ENCODE measurements at places on chromosomes 5 and 9.
A peak's percentile ranks its signal among the peaks of the same experiment; 100 is the strongest.

GRCh38 chr5:95919658-95920057, 42.0 kb downstream of the ELL2 start:
- no peak for DNase-seq

DNA sequence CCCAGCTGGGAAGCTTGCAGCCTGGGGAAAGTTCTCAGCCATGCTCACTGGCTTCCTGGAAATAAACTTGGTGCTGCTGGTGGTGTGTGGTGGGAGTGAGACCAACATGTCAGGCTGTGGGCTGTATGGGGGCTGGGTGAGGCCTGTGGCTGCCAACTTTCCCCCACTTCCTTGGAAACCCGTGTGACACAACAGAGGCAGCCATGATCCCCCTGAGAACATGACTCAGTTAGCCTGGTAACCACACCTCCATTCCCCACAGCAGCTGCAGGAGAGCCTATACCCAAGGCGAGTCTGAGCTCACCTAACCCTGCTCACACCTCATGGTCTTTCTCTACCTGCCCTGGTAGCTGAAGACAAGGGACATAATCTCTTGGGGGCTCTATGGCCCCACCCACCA, 72.7 kb upstream of the RGMB start:
- no peak for DNase-seq

DNA sequence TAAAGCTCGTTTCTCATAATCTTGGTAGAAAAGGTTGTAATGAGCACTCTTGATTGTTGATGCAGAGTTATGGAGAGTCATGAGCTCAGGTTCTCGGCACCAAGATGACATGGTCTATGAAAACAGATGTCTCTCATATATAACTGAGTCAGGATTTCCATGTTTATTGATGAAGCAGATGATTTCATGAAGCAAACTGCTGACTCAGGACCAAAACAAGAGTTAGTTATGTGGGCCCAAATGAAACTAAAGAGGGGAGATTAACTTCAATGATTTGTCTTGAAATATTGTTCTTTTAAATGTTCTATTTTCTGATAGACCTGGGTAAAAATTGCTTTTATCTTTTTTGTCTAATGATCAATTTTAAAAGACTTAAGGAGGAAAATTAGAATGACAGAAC, 258.6 kb upstream of the CTNND2 start:
- no peak for DNase-seq

GRCh38 chr9:83707518-83707767, 315 bp downstream of the UBQLN1 start:
- DNase-seq = peak; percentile 71

DNA sequence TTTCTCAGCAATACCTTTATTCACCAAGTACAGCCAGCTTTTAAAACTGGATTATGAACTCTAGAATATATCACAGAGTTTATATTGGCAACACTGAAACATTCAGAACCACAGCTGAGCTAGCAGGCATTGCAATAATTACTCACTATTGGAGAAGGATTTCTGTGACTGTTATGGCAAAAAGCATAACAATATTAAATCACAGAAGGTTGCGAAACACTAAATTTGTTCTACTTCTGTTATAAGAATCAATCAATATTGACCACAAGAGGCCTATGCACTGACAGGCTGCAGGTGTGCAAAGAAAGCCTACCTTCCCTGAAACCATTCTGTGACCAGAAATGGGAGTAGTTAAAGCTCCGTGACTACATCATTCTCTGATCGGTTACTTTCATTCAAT, 59.2 kb downstream of the AP3B1 start:
- DNase-seq = no peak

DNA sequence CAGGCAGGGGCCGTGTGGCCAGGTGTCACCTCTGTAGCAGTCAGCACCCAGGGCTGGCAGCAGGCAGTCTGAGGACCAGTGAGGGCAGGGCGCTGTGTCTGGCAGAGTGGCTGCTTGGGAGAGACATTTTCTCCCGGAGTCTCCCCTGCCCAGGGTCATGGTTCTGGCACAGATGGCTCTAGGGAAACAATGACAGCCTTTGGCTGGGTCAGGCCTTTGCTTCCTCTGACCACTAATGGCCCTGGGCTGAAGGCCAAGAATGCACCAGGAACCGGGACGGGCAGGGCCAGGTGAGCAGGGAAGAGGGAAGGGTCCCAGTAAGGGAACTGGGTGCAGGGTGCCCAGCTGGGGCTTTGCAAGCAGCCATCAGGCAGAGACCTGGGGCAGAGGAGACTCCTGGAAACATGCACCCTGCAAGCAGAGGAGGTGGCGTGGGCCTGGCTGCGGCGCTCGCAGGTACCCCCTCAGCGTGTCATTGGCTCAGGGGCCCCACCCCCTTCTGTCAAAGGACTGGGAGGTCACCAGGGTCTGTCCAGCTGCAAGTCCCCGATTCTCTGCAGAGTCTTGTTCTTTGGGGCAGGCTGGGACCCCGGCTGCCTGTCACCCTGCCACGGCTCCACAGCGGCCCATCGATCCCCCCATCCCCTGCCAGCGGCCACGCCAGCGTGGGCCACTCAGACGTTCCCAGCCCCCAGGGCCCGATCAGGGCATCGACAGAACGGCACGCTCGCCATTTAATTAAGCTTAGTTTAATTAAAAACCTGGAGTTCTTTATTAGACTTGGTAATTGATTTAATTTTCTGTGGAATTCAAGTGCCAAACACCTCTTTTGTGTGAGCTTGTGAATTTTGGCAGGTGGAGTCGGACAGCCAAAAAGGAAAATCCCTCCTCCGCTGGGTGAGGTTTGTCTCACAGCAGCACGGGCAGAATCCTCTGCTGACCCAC, 18.9 kb upstream of the TMEM250 start:
- DNase-seq = no peak

- DNase-seq = no peak
These were observed 11.4 kb upstream of the PRUNE2 start for GRCh38 chr9:76917299-76917698.

DNA sequence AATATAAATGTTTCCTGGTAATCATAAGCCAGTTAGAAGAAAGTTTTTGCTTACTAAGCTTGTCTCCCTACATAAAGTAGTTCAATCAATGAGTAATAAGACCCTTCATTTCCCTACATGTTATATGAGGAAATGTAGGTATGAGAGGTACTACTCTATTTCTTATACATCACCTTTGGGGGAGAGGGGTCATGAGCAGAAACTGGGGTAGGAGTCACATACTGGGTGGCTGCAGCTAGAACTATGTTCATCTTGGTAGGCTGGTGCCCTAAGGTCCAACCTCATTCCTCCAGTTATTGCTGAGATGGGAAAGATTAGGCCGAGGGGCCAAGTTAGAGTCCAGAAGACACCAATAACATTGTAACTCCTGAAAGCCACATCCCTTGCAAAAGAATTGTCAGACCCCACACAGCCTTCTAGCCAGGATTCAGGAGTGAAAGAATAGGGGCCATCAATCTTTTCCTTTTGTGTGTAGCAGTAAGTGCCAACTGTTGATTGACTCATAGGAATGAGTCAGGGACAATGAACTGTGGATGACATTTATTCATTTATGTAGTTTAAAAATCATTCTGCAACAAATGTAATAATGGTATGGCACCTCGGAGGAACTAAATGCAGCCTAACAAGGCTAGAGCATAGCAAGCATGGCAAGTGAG, 21.6 kb upstream of the SREK1 start:
- DNase-seq = no peak

DNA sequence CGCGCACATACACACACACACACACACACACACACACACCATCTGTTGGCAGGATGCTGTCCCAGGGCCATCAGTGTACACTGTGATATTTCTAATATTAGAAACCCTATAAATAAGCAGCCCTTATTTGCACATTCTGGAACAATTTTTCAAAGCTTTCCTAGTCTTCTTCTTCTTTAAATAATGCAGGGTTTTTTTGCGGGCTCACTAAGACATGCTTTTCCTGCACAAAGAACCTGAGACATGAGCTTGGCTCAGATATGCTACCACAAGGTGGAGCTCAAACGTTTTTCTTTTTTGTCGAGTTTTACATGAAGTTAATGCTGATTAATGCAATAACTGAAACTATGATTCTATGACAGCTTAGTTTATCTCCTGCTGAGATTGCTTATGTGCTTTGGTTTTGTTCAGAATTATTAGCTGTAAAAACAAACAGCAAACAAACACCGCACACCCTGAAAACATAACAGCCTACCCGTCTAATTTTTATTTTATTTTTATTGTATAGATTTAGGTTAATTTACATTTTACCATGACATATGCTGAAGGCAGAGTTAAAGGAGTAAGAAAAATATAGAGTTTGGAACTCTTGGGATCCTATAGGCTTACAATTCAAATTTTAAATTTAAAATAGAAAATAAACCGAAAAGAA, 95.8 kb downstream of the ALDH1A1 start:
- no peak for DNase-seq
